ENCODE measurements at places on chromosomes 2 and 18. TPM values are rescaled to one million over a fixed set of nuclear protein-coding genes. Genes with fewer than 3 reads are reported as not detected.

Gene KLHL41
- 2,407 TPM for polyA plus RNA-seq

Gene UPP2
- not detected for polyA plus RNA-seq

Gene ZC3H8
- polyA plus RNA-seq: 12.1 TPM

Gene PRKAG3
- 21.0 TPM for polyA plus RNA-seq

Gene SP140
- polyA plus RNA-seq: 1.5 TPM

Gene GPR45
- polyA plus RNA-seq: not detected

Gene LOXHD1
- polyA plus RNA-seq: 1.7 TPM

Gene CCL20
- 0.61 TPM for polyA plus RNA-seq

Gene RNU2-63P
- not detected for polyA plus RNA-seq

Gene RFTN2
- 25.9 TPM for polyA plus RNA-seq

Gene VPS54
- 23.1 TPM for polyA plus RNA-seq

Gene C2orf92
- polyA plus RNA-seq: 7.6 TPM

Gene PNPT1
- polyA plus RNA-seq: 15.5 TPM

Gene SERPINB11
- polyA plus RNA-seq: not detected

Gene IL36B
- not detected for polyA plus RNA-seq

Gene HOXD10
- not detected for polyA plus RNA-seq

Gene GREB1
- polyA plus RNA-seq: 10.9 TPM

Gene RGPD5
- 15.5 TPM for polyA plus RNA-seq
